ENCODE measurements at places on chromosomes 3 and 15.
A peak's percentile ranks its signal among the peaks of the same experiment; 100 is the strongest.

GRCh38 chr3:145286937-145287336, 874.0 kb downstream of the PLOD2 start:
- no peak for DNase-seq

DNA sequence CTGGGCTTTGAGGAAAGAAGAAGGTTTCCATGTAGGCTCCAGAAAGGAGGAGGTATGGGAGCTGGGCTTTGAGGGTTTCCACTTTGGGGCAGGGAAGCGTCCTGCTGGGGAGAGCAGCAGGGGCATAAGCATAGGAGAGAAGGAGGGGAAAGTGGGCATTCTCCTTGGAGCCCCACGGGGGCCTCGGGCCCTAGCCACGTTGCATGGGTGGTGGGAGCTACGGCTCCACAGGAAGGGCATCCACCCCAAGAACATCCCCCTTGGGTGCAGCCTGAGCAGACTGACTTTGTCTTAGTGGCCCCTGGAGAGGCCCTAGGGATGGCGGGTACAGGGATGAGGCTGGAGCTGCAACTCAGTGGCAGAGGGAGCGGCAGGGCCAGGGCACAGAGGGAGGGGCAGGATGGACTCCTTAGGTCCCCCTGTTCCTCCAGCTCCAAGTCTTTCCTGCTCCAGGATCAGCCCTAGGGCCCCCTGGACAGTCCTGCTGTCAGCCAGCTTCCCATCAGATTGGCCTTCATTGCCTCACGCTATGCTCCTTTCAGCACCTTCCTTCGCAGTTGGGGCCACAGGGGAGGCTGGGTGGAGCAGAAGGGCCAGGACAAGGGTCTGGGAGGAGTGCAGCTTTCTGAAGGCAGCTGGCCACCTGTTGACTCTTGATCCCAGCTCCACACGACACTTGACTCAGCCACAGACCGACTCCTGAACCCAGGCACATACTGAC, 22.9 kb downstream of the PRR20G start:
- no peak for DNase-seq

- no peak for DNase-seq
These were observed 4.6 kb upstream of the RTP2 start for GRCh38 chr3:187706971-187707370.

GRCh38 chr3:134326760-134327593, 47.3 kb downstream of the AMOTL2 start:
- peak; percentile 98 for DNase-seq

DNA sequence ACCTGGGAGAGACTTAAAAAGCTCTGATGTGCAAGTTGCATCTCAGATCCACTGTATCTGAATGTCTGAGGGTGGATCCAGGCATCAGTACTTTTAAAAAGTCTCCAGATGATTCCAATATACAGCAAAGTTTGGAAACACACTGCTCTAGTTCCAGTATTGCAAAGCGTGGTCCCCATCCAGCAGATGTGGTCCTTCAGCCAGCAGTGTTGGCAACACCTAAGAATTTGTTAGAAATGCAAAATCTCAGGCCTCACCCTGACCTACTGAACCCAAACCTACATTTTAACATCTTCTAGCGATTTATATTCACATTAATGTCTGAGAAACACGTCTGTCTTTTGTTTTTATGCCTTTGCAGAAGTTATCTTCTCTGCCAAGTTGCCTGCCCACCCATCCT, 32.2 kb upstream of the SGO1 start:
- no peak for DNase-seq

DNA sequence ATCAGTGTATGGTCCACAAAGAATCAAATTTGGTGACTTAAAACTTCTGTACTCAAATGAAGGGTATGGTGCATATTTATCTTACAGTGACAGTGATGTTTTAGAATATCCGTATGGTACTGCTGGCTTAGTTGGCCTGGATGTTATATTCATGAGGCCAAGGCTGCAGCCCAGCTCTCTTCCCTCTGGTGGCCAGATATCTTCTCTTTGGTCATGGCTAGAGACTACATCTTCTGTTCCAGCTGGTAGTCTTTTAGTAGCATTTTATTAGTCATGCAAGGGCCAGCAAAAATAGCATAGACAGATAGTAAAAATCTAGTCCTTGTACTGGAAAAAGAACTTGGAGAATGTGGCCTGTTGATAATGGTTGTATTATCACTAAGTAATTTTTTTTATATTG, 124.0 kb upstream of the ROPN1 start:
- no peak for DNase-seq

GRCh38 chr3:186225603-186226002, 116.7 kb upstream of the ETV5 start:
- peak; percentile 28 for DNase-seq

DNA sequence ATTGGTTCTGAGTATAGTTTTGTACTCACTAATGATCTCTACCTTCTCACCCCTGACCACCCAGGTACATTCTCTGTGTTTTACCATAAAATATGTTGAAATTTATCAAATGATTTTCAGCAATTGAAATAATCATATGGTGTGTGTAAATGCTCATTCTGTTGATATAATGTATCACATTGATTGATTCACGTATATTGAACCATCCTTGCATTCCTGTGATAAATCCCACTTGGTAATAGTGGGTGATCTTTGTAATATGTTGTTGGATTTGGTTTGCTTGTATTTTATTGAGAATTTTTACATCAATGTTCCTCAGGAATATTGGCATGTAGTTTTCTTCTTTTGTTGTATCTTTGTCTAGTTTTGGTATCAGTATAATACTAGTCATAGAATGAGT, 1497.6 kb downstream of the OTOL1 start:
- no peak for DNase-seq

- DNase-seq = no peak
These were observed 136.0 kb downstream of the NR2F2 start for GRCh38 chr15:96466389-96466947.

DNA sequence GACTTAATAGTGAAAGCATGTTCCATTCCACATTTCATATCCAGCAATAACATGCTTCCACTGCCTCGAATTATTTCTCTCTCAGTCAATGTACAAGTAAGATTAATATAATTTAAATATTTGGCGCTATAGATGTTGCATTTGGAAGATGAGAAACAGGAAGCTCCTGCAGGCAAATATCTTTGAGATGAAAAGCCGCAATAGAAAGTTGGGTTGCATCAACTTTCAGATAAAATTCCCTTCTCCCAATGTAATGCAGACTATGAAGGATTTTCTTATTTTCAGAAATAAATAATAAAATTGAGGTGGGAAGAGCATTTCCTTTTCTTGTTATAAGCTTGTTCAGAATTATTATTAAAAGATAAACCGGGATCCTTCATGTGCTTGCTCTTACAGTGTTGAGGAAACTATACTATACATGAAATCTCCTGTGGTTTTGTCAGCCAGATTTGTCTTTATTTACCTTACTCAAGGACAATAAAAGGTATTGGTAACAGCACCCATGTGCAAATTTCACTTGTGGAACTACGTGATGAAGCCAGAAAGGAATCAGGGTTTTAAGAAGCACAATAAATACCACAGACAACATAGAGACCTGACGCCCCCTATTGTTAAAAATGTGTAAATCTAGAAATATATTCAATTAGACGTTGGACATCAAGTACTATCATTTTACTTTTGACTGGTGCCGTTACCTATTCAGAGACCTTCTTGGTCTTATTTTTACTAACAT, 307.0 kb downstream of the ARPP21 start:
- peak; percentile 59 for DNase-seq

- no peak for DNase-seq
These were observed 3.5 kb downstream of the SLITRK3 start for GRCh38 chr3:165192610-165193192.

GRCh38 chr15:57914350-57915055, 151.0 kb downstream of the ALDH1A2 start:
- DNase-seq = no peak

- DNase-seq = no peak
These were observed 65.6 kb downstream of the SLC6A6 start for GRCh38 chr3:14467814-14468620.

- DNase-seq = no peak
These were observed 188.1 kb downstream of the FNDC3B start for GRCh38 chr3:172227340-172228035.

- DNase-seq = peak; percentile 67
These were observed 40.9 kb downstream of the UACA start for GRCh38 chr15:70722266-70723121.

DNA sequence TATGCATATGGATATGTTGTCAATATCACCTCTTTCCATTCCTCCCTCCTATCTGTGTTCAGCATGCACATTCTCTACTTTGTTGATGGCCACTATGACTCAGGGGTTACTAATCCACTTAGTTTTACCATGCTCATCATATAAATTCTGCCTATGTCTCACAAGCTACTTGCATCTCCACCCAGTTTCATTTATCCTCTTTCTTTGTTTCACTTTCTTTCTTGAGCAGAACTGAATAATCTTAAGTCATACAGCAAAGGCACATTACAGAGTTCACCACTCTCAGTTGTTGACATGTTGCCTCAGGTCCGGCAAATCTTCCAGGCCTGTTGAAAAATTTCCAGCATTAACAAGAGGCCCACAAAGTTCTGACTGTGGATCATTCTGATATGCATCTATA, 71.5 kb downstream of the SSR3 start:
- DNase-seq = peak; percentile 93
